ENCODE measurements at places on chromosomes 16 and 17.

DNA sequence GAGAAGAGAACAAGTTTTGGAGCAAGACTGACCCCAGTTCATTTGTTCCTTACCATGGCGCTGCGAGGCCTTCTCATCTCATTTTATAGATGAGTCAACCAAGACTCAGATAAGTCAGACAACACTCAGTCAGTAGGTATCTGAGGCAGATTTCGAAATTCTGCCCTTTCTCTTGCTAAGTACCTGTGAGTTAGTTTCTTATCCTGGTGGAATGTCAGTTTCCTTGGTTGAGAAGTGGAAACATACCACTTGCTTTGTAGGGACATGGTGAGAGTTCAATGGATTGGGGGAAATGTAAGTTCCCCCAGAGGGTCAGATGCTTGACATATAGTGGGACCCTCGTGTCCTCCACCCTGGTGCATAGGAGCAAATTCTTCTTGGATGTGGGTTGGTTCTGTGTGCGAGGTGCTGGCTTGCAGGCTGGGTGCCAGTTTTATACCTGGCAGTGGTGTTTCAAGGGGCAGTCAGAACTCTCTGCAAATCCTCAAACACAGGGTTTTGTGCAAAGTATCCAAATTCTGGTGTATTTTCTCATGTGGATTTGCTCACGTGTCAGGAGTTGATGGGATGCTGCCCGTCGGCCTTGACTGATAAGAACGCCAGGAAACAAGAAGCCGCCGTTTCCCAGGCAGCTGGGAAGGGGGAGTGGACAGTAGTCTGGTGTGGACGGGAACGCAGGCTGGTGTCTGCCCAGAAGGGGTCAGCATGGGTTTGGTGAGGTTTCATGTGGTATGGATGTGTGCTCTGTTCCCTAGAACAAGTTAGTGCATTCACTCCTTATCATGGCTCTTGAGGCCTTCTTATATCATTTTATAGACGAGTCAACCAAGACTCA, 61.1 kb upstream of the CIBAR2 start:
- no peak for DNase-seq

DNA sequence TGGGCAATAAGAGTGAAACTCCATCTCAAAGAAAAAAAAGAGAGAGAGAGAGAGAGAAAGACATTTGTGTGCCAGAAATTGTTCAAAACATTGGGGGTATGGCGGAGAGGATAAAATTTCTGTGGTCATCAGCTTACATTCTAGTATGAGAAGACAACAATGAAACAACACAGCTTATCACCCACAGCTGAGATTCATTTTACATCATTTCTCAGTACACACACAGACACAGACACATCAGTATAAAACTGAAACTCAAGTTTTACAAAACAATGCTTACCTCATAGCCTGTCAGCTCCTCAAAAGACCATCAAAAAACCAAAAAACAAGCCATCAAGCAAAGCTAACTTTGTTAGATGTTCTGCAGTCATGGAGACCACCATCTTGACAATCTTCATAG, 31.4 kb upstream of the CNEP1R1 start:
- no peak for DNase-seq

DNA sequence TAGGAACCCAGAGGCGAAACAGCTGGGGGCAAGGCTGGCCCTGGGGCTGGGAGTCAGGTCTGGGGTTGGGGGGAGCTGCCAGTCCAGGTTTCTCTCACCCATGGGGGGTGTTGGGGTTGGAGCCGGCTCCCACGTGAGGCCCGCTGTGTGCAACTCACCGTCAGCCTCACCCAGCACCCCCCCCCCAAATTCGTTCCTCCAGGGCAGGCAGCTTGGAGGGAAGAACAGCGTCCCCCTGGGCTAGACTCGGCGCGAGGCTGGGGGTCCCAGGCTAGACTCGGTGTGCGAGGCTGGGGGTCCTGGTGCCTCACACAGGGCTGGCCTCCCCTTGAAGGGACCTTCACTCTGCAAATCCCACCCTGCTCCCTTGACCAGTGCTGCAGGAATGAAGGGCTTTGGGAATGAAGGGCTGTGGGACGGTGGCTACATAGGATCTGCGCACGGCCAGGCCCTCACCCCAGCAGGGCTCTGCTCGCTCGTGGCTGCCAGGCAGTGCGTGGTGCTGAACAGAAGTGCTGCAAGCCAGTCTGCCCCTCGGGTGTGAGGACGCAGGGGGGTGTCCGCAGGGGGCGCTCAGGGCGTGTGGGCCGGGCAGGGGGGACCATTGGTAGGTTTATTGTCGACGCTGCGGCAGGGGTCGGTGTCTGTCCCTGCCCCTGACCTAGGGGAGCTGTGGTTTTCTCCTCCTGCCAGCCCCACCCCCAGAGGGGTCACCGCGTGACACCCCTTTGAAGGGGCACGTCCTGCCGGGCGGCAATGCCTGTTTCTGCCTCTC, 74.7 kb downstream of the KLHDC4 start:
- no peak for DNase-seq

- no peak for DNase-seq
Observed at GRCh38 chr17:9432134-9432885, 143.3 kb downstream of the STX8 start.

DNA sequence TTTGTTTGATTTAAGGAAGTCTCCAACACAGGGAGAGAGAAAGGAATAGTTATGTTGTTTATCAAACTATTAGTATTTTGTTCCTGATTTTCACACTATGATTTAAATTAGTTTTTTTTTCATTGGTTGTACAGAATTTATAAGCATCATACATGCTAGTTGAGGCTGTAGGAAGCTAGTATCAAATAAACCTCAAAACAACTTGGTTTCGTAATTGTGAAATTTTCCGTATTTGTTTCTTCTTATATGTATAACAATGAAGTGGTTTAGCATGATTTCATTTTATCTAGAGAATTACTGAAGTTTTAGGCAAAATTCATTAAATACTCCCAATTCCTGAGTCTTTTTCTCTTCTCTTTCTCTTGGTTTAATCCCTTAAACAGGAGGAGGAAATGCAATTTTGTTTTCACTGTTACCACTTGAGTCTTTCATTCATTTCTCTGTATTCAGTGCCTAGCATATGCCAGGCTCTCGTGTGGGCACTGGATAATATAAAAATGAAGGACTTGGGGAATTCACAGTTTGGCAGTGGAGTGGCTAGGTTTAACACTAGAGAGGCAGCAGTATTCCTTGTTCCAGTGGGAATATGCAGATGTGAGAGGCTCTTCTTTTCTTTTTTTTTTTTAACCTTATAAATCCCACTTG, 1.8 kb downstream of the CYLD start:
- no peak for DNase-seq

GRCh38 chr17:11757815-11758214, 159.5 kb downstream of the DNAH9 start:
- no peak for DNase-seq

GRCh38 chr17:861364-861763, 79.2 kb downstream of the MRM3 start:
- DNase-seq, result no peak

DNA sequence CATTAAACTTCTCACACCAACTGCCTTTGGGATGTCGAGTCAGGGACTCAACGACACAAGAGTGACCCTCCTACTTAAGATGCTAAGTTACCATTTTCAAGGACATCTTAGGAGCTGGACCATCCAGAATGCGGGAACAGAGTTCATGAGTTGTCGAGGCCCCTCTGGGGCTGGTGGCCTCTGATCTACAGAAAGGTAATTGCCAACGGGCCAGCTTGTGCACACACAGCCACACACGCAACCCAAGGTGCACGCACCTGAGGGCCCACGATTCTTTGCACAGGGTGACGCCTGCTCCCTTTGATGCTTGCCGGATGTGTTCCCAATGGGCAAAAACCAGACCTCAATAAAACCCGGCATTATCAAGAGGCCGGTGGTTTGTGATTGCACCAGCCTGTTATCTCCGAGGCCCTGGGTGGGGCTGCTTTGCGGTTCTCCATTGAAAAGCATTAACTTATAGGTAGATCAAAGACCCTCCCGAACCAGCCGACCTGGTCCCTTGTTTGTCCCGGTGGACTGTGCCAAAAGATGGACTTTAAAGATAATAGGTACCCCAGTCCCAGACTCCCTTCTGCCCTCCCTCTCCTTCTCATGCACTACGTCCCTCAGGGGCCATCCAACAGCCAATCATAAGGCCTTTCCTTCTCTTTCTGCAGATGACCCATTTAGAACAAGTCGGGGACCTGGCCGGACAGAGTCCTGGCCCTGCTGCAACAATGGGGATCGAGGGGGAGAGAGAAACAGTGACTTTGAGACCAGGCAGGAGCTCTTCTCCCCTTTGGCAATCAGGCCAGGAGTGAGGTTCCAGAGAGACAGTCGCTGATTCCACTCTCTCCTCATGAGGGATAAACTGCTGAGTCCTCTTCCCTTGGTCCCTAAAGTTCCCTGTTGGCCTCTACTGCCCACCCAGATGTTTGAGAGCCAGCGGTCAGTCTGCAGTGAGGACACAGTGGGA, 292.5 kb downstream of the SOX9 start:
- DNase-seq, result no peak

- no peak for DNase-seq
Observed at GRCh38 chr17:19978209-19978802, 678 bp upstream of the AKAP10 start.

- no peak for DNase-seq
Observed at GRCh38 chr17:53186001-53186400, 636.7 kb upstream of the KIF2B start.

- DNase-seq, result no peak
Observed at GRCh38 chr17:64920419-64921172, 1.3 kb upstream of the LRRC37A3 start.

- no peak for DNase-seq
Observed at GRCh38 chr16:27932542-27933135, 130.9 kb downstream of the GSG1L start.
